ENCODE measurements at places on chromosomes 5 and 9.

DNA sequence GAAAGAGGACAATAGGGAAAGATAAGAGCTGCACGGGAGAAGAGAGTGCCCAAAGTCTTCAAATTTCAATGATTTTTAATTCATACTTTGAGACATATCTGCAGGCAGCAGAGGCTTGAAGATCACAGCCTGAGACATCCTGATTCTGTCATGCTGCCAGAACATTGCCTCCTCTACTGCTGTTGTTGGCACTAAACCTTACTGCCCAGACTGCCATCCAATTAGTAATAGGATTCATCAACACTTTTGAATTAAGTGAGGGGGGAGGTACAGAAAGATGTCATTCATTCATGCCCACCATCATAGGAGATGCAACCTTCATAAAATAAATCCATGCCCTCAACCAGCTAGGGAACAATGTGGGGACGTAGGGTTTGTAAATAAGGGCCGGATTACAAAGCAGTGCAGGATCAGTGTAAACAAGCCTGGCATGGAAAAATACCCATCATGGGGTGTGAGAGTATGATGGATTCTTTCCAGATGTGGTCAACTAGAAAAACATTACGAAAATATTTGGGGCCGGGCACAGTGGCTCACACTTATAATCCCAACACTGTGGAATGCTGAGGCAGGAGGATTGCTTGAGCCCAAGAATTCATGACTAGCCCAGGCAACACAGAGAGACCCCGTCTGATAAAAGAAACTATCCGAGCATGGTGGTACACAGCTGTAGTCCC, 122.1 kb upstream of the DAPK1 start:
- H3K27ac ChIP-seq, result no peak overlapping the region
- peaks cover 21% of the 10 kb centered on the region for H3K4me1 ChIP-seq
- peaks cover 5% of the 10 kb centered on the region for H3K27me3 ChIP-seq
- H3K4me3 ChIP-seq, result no peak overlapping the region

DNA sequence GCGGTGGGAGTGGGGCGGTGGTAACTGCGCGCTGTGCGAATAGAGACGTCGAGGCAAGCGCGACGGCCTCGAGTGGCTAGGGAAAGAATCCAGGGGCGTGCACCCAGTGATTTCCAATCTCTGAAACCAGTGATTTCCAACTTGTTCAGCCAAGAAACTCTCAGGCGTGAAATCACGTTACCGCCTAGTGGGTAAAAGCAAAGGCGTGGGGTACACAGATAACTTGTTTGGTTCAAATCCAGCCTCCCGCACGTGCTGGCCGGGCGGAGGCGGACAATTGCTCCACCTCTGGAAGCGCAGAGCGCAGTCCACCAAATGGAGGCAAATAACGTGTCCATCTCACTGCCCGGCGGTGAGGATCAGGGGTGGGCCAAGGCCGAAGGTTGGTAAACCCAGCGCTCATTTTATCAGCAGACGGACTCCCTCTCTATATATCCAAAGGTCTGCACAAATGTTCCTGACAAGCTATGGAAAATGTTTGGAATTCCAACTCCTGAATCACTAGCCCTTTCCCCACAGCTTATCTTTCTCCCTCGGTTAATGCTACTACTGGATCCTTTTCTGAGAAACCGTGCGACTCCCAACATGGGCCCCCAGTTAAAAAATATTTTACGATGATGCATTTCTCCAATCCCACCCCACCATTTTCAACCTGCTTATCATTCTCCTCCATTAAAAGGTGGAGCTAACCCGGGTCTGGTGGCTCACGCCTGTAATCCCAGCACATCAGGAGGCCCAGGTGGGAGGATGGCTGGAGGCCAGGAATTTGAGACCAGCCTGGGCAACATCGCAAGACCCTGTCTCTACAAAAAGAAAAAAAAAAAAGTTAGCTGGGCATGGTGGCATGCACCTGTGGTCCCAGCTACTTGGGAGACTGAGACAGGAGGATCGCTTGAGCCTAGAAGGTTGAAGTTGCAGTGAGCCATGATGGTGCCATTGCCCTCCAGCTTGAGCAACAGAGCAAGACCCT, 950 bp upstream of the FNBP1 start:
- H3K4me3 ChIP-seq, result peak overlapping the region; percentile 89
- H3K4me1 ChIP-seq, result peaks cover 45% of the 10 kb centered on the region
- no peaks in the 10 kb centered on the region for H3K36me3 ChIP-seq

DNA sequence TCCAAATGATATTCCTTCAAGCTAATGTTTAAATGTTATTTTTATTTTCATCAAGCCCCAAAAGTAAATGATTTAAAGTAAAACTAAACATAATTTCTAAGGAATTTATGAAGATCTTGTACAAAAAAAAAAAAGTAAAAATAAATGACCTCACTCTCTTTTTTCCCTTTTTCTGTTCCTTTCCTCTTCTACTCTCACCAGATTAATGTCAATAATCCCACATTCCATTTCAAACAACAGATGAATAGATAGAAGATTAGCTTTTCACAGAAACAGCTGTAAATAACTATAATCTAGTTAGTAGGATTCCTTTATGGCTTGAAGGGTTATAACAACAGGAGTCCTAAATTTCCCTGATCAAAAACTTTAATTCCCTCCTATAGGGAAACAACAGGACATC, 88.1 kb downstream of the EFNA5 start:
- H3K27me3 ChIP-seq, result no peaks in the 10 kb centered on the region
- H3K27ac ChIP-seq, result no peak overlapping the region
- no peak for DNase-seq
- H3K4me3 ChIP-seq, result no peak overlapping the region
- H3K36me3 ChIP-seq, result no peaks in the 10 kb centered on the region

- H3K36me3 ChIP-seq, result no peaks in the 10 kb centered on the region
- H3K4me1 ChIP-seq, result no peaks in the 10 kb centered on the region
- no peak overlapping the region for H3K27ac ChIP-seq
- DNase-seq, result no peak
Measured at GRCh38 chr5:23474315-23474714, 33.1 kb upstream of the PRDM9 start.

- peaks cover 27% of the 10 kb centered on the region for H3K4me1 ChIP-seq
- no peaks in the 10 kb centered on the region for H3K36me3 ChIP-seq
- no peak overlapping the region for H3K4me3 ChIP-seq
Measured at GRCh38 chr5:151721087-151721646, 34.5 kb upstream of the SPARC start.

GRCh38 chr9:91035825-91036208, 234.2 kb downstream of the SYK start:
- peak overlapping the region; percentile 31 for H3K27ac ChIP-seq
- H3K4me1 ChIP-seq, result peaks cover 66% of the 10 kb centered on the region
- no peaks in the 10 kb centered on the region for H3K36me3 ChIP-seq
- no peak for DNase-seq
